ENCODE measurements at places on chromosomes 6 and 20.
A peak's percentile ranks its signal among the peaks of the same experiment; 100 is the strongest.

- DNase-seq = no peak
Measured at GRCh38 chr20:14932040-14932439, 594.6 kb upstream of the FLRT3 start.

DNA sequence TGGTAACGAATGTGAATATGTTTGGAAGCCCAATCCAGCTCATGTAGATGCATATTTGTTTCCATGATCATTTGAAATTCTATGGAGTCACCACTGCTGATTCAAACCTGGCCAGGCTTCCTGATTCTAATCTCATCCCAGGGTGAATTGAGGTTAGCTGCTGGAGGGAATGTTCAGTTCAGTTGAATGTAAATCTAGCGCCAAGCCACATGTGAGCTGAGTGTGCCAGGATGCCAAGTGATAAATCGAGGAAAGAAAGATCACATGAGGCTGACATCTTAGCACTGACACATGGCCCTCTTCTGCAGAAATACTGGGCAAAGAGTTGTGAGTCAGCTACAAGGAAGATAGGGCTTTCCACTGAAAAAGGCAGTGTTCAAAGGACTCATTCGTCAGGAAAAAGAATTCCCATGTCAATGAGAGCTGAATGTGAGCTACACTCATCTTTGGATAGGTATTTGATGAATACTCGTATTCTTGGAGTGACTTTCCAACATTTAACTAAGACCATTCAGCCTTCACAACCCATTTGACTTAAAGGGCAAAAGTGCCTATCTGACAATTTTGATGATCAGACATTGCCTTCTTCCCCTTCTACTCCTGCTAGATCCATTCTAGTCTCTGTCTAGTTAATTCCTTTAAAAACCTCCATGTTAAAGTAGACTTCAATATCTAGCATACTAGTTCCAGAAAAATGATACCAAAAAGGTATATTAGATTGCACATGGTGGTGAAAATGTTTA is 172.1 kb downstream of the MTFR2 start:
- DNase-seq = peak; percentile 73

DNA sequence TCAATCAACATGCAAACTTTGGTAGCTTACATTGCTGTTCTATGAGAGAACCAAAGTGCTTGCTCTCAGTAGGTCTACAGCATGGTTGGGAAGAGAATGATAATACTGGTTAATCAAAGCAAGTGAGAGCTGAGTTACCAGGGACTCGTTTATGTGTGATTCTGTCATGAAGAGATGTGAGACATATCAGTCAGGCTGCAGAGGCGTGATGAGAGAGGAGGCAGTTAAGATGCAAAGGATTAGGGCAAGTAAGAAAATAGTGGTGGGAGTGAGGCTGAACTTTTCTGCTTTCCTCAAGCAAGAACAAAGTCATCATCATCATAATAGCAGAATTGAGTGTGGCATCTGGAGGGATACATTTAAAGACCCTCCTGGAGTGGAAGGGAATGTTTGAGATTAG is 86.5 kb downstream of the RPS12 start:
- no peak for DNase-seq

GRCh38 chr6:80991316-80991715 is 761.2 kb downstream of the TENT5A start:
- no peak for DNase-seq

GRCh38 chr6:38417521-38417920 is 222.2 kb downstream of the BTBD9 start:
- no peak for DNase-seq

- DNase-seq = no peak
Measured at GRCh38 chr6:148959008-148959407, 212.2 kb downstream of the UST start.

GRCh38 chr20:18443886-18444285 is 22.9 kb downstream of the DZANK1 start:
- peak; percentile 16 for DNase-seq

DNA sequence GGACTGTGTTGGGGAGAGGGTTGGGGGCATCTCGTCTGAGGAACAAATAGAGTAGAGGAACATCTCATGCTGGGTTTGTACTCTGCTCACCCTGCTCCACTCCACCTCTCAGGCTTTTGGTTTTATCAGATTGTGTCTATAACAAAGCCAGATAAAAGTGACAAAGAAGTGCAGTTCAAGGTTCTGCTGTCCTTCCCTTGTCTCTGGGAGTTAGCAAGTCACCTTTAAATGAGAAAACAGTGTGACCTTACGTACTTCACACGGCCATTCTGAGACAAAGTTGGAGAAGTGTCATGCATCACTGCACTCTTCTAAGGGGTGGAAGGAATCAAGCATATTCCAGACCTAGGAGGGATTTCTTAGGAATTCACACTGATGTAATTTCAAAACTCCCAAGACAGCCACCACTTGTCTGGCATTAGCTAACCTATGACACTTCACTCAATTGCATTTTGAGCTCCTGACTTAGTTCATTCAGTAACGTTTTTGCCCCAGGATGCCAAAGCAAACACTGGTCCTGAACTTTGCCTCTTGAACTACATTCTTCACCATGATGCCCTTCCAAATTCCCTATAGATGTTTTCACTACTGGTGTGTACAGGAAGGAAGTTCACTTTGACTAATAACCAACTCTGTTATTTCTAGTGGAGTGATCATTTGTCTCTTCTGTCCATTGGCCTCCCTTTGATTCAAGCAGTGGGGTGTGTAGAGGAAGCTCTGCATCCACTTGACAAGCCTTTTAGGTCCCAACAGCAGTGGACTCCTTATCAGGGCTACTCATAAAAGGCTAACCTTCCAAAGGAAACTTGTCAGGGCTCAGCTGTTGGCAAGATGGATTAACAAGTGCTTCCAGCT is 647.6 kb upstream of the FLRT3 start:
- no peak for DNase-seq

GRCh38 chr6:133888929-133889556 is at the start of gene TCF21:
Gene TCF21, plus strand, starts transcription at chr6:133889113. Its CDS starts 285 bp downstream, at chr6:133889398.
- DNase-seq = peak; percentile 23

GRCh38 chr6:31898383-31899011 is 999 bp upstream of the EHMT2 start:
- no peak for DNase-seq

- no peak for DNase-seq
Measured at GRCh38 chr20:39291301-39291700, 329.2 kb downstream of the DHX35 start.

DNA sequence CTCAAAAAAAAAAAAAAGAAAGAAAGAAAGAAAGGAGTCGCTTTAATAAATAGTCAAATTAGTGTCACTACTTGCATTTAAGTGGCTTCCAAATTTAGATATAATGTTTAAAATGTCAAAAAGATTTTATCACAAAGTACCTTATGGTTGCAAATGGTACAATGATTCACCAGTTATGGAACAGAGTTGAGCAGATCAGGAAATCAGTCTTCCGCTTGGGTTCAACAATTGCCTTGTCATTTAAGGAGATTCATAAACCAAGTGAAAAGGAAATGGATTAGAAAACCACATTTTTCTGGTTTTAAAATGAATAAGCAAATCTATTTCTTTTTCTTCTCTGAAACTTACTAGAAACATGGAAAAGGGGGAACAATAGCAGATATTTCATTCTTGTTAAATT is 94.8 kb upstream of the PTPRT start:
- no peak for DNase-seq

DNA sequence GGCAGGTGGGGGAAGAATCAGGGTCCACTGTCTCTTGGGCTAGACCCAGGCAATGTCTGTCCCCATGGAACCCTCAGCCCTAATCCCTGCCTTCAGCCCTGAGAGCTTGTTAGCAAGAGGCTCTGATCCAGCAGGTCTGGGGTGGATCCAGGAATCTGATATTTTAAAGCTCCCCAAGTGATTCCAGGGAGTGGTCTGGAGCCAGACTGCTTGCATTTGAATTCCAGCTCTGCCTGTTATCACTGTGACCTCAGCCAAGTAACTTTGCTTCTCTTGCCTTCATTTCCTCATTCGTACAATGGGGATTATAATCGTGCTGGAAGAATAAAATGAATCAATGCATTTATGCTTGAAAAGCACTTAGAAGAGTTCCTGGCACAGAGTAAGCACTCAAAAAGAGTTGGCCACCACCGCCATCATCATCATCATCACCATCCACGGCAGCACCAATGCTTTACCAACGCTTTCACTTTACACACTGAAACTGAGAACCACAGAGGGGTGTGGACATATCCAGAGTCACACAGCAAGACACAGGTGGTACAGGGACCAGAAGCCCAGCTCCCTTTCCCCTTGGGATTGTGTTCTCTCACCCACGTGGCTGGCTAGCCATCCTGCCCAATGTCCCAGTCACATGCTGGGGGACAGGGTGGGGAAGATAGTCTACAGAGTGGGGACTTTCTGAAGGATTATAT is 75.7 kb upstream of the RALY start:
- no peak for DNase-seq

- DNase-seq = no peak
Measured at GRCh38 chr6:40588070-40588384, 863 bp upstream of the LRFN2 start.

- no peak for DNase-seq
Measured at GRCh38 chr20:64239449-64240242, 15.9 kb upstream of the PCMTD2 start.

DNA sequence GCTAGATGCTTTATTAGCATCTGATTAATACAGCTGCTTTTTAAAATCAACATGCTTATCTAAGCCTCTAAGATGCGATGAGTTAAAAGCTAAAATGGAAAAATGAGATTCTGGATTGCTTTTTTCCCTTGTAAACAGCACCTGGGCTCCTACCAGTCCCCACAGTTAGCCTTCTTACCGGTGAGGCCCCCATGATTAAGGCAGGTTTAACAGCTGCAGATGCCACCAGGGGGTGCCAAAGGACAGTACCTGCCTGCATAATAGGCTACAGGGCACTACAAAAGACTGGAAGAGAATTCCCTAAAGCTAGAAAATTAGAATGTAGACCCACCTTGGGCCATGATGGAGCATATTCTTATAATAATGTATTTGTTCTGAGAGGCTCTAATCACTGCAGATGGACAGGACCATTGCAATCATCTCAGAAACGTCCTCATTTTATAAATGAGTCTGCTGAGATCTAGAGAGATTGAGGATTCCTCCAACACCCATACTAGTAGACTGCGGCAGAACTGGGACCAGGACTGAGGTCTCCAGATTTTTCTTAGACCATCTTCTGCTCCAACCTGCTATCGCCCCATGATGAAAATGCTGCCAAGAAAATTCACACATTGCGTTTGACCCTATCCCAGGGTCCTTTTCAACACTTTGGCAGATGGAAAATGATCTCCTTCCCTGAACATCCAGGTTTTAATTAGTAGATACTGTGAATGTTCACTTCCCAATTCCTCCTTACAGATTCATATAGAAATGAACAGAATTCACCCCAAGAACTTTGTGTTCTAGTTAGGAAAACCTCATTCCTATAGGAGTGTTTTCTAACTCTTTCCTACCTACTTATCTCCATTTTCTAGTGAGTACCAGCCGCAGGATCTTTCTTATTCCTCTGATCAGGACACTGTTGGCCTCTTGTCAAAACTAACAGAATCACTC is 148.8 kb downstream of the RPS12 start:
- peak; percentile 55 for DNase-seq

- no peak for DNase-seq
Measured at GRCh38 chr6:50832912-50833311, 14.2 kb downstream of the TFAP2B start.

GRCh38 chr6:106973018-106973835 is 1.3 kb downstream of the CD24 start:
- DNase-seq = no peak

DNA sequence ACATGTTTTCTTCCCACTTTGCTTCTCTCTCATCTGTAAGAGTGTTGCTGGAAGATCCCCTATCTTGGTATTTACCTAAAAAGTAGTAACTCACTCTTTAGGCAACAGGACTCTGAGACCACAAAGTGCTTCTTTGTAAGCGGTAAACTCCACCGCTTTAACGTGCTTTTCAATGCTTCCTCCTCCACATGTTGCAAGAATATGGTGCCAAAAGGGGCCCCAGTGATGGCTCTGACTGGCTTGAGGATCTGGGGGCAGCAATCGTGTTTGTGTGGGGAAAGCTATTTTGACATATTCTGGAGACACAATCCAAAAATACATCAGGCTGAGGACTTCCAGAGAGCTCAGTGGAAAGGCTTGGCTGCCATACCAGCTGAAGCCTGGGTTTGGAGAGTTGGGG is 12.4 kb upstream of the CPNE5 start:
- no peak for DNase-seq

- peak; percentile 98 for DNase-seq
Measured at GRCh38 chr6:43851204-43851865, 81.3 kb downstream of the VEGFA start.

DNA sequence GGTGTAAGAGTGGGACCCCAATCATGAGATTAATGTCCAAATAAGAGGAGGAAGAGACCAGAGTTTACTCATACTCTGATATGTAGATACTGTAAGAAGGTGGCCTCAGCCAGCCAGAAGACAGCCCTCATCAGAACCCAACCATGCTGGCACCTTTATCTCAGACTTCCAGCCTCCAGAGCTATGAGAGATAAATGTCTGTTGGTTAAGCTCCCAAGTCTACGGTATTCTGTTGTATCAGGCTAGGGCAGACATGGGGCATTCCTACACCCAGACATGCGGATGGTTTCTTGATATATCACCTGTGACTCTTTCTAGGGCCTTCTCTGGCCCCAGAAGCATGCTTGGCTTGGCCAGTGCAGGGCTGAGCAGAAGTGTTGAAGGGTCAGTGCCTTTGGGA is 247.4 kb upstream of the RIN2 start:
- no peak for DNase-seq

GRCh38 chr20:61975407-61976129 is 90.1 kb downstream of the TAF4 start:
- DNase-seq = no peak

GRCh38 chr6:104566411-104566810 is 293.3 kb downstream of the HACE1 start:
- no peak for DNase-seq

- peak; percentile 8 for DNase-seq
Measured at GRCh38 chr6:153003366-153003690, 819 bp upstream of the MTRF1L start.

- DNase-seq = no peak
Measured at GRCh38 chr6:154476494-154476893, 34.0 kb downstream of the CNKSR3 start.
